ENCODE measurements at places on chromosomes 7 and 10.

DNA sequence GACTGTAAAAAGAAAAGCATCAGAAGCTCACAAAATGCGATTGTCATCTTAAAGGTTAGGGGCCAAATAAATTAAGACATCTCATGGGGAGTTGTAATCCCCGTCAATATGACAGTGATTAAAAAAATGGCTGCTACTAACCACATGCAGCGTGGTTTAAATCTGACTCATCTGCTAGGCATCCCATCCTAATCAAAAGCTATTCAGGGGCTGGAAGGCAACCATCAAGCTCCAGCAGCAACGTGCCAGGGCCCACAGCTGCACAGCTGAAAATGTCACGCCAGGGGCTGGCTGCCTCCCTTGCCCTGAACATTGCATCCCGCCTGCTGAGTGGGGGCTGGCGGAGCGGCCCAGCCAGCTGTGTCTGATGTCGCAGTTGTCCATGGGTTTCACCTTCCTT is 66.3 kb upstream of the FRMD4A start:
- DNase-seq = peak; percentile 48

GRCh38 chr10:126639084-126639483 is 31.4 kb downstream of the C10orf90 start:
- no peak for DNase-seq

GRCh38 chr10:87760195-87760905 is 57.7 kb downstream of the ATAD1 start:
- DNase-seq = no peak

- DNase-seq = no peak
These were observed 710.2 kb upstream of the POM121L12 start for GRCh38 chr7:52325237-52325636.

DNA sequence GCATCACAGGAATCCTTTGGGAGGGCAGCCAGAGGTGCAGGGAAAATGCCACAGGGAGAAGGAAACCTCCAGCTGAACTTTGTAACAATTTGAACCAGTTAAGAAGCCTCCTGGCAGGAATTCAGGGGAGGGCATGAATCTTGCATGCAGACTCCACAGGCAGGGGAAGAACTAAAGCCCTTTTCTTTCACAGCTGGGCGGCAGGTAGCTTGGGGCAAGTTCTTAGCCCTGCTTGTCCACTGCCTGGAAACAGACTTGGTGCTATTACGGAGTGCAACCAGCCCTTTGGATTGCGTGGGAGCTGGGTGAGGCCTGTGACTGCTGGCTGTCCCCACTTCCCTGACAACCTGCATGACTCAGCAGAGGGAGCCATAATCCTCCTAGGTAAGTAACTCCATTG is 51.7 kb upstream of the ADAM12 start:
- DNase-seq = no peak

DNA sequence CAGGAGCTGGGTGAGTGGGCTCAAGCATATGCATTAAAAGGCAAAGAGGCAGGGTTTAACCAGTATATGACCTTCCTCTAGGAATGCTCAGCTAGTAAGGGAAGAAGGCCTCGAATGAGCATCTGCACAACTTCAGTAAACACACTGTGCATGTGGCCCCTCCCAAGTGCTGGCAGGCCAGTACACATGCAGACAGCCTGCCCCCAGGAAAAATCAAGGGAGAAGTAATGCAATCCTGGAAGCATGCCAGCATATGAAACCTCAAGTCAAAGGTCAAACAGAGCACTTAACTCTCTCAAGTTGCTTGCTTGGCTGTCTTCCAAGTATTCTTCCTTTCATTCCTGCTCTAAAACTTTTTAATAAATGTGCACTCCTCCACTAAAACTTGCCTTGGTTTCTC is 208.4 kb downstream of the ACTR3B start:
- no peak for DNase-seq

GRCh38 chr10:121312587-121312986 is 285.7 kb downstream of the FGFR2 start:
- DNase-seq = no peak

- no peak for DNase-seq
These were observed 96.3 kb downstream of the ALOX5 start for GRCh38 chr10:45470098-45471012.

DNA sequence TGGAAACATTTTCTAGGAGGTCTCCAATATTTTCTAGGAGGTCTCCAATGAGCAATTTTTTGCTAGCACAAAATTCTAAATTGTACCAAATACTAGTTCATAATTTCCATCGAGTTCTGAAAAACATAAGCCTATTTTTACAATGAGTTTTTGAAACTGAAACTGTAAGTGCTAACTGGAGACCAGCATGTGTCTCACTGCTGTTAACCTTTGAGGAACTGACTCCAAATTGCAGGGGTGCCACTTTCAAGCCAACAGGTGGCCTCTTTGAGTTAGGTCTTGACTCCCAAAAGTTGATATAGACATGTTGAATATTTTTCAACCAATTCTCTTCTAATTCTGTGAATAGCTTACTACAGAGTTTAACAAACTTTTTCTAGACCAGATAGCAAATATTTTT is 58.8 kb downstream of the CAV1 start:
- no peak for DNase-seq

- DNase-seq = no peak
These were observed 19.7 kb downstream of the MBL2 start for GRCh38 chr10:52752801-52753445.

GRCh38 chr7:8070451-8071180 is 102.0 kb downstream of the GLCCI1 start:
- DNase-seq = no peak

- no peak for DNase-seq
These were observed 22.7 kb downstream of the CUL1 start for GRCh38 chr7:148721390-148721789.

GRCh38 chr10:24979685-24980084 is 27.3 kb upstream of the PRTFDC1 start:
- no peak for DNase-seq

- peak; percentile 74 for DNase-seq
These were observed 30.5 kb downstream of the CREB5 start for GRCh38 chr7:28442540-28443420.

GRCh38 chr7:122423591-122423990 is 119.0 kb upstream of the FEZF1 start:
- no peak for DNase-seq

- no peak for DNase-seq
These were observed 67.3 kb downstream of the AP3M1 start for GRCh38 chr10:74083304-74083703.

- DNase-seq = no peak
These were observed 18.0 kb upstream of the XPNPEP1 start for GRCh38 chr10:109941236-109941862.

DNA sequence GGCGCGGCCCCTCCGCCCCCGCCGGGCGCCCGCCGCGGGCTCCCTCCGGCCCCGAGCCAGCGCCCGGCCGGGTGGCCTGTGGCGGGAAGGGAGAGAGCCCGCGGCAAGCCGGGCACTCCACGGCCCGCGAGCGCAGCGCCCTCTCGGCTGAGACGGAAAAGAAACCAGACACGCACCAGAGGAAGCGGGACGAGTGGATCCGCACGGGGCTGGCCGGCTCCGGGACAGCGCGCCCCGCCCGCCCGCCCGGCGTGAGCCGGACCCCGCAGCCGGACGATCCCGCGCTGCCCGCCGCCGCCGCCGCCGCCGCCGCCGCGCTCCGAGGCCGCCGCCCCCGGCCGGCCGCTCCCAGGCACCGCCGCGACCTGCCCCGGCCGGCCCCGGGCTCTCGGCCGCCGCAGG is 300 bp downstream of the ARHGAP21 start:
- no peak for DNase-seq

- no peak for DNase-seq
These were observed 271.6 kb downstream of the GFRA1 start for GRCh38 chr10:116001262-116001857.

GRCh38 chr7:95190515-95190914 is 133.8 kb downstream of the PON1 start:
- no peak for DNase-seq
